ENCODE measurements at places on chromosomes 6 and 20.

DNA sequence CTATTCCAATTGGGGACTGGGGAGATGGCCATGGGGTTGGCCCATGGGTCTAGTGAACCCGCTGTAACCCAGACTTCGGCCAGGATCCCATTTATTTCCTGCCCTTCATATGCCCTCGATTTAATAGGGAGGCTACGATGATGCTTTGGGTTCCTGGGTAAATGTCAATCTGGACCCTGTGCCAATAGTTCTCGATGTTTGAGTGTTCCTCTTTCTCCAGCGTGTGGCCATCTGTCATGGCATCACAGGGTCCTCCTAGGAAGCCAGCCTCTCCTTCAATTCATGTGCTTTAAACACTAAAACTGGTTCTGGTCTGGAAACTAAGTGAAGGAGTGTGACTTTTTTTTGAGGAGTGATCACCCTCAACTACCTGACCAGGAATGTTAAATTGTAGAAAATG is 28.7 kb upstream of the ELMO2 start:
- no peak for DNase-seq

DNA sequence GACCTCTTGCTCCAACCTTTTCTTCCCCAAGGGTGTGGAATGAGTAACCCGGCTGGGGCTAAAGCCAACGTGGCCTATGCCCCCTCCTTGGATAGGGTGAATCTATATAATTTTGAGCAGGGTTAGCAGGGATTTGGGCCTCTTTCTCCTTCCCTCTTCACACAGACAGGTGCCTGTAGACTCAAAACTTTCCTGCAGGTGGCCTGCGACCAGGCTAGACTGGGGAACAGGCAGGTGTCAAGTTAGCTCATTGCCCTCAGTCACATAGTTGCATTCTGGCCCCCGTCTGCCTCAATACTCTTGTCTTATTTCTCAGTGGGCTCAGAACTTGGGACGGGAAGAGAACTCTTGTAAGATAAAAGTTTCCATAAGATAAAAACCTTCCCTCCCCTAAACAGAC is 243.0 kb downstream of the ATXN1 start:
- DNase-seq = no peak

- DNase-seq = no peak
Measured at GRCh38 chr20:43949741-43950618, 35.3 kb downstream of the TOX2 start.

- DNase-seq = no peak
Measured at GRCh38 chr20:8675896-8676295, 393.0 kb upstream of the PLCB4 start.

GRCh38 chr6:4345543-4345942 is 210.2 kb upstream of the ECI2 start:
- DNase-seq = peak; percentile 28

GRCh38 chr20:51434580-51435247 is 107.8 kb downstream of the NFATC2 start:
- no peak for DNase-seq

- peak; percentile 5 for DNase-seq
Measured at GRCh38 chr6:129490521-129491255, 219.3 kb downstream of the ARHGAP18 start.

GRCh38 chr6:95958686-95959085 is 57.1 kb upstream of the FUT9 start:
- no peak for DNase-seq

GRCh38 chr20:11943778-11944177 is 26.1 kb downstream of the BTBD3 start:
- DNase-seq = no peak

- DNase-seq = no peak
Measured at GRCh38 chr20:59214073-59214472, 50.5 kb downstream of the ZNF831 start.

DNA sequence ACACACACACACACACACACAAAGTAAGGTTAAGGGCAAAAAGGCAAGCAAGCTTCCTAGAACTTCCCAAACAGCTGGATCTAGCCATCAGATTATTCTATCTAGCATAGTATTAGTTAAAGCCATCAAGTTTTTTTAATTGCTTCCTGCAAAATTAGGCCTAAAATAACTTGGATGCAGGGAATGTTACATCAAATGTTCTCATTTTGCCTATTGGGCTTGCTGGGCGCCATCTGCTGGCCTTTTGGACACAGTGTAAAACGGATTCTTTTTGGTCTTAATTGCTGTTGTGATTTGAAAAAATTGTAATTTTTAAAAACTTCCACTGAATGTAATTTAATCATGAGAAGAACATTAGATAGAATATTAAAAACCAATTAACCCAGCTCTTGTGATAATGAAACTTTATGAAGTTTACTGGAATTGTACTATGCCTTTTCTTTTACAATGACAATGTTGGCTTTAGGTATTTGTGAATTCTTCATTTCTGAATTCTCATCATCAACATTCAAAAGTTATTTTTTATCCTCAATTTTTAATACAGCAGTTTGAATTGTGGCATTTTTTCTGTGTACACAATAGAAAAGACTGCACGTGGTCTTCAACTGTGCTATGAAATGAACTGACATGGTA is 6.8 kb downstream of the MKKS start:
- peak; percentile 33 for DNase-seq

DNA sequence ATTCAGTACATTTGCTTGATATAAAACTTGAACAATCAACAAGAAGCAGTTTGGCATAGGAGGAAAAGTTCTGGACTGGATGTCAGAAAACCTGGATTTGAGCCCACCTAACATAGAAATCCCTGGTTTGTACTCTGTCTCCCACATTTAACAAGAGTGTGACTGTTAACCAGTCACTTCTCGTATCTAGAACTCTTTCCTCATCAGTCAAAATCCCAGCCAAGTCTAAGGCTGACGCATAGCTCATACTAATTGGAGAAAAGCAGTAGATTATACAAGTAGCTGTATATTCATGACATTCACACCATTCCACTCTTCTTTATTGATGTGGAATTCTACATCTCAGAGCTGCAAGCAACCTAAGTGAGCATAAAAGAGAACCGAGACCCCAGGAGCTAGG is 222.7 kb downstream of the PHACTR1 start:
- DNase-seq = no peak

DNA sequence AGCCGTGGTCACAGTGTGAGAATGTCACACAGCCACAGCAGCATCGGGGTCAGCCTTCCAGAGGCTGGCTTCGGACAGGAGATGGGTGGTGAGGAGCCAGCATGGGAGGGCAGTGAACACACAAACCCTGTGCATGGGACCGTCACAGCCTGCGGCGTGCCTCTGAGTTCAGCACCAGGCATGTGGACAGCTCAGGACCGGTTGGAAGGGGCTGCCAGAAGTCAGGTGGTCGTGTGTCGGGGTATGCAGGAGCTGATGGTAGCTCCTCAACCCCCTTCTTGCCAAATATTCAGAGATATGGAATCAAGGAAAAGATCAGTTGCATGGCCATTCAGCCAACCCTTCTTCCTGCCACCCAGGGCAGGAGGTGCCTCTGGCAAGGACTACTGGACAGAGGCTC is 28.2 kb downstream of the MYT1 start:
- DNase-seq = no peak

DNA sequence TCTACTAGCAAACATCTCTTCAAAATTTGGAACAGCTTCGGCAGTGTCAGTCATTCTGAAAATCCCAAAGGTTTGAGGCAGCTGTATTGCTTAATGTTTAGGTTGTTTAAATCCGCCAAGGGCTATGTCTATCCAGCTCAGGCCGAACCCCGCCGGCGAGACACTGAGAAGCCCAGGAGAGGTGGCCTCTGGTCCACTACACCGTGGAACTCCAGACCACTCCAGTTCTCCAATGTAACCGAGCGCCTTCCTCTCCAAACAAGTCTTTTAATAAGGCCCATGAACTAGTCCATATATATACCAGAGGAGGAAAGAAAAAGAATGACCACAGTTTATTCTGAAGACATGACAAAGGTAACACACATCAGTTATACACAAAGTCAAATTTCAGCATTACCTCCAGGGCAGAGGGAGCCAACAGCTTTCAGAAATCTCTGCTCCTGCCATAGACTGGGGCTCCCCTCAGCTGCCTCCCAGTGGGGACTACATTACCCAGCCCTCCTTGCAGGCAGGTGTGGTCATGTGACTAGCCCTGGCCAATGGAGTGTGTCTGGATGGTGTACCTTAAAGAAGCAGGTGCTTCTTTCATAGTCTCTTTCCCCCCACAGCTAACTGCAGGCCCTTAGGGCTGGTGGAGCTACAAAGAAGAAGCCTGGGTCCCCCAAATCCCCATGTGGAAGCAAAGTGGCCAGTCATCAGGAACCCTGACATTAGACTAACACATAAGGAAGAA is at the start of gene RAMACL:
RAMACL (minus strand) TSS at position 255 of the 733 bp plus-strand sequence; CDS start at position 54, 201 bp downstream.
- peak; percentile 30 for DNase-seq

DNA sequence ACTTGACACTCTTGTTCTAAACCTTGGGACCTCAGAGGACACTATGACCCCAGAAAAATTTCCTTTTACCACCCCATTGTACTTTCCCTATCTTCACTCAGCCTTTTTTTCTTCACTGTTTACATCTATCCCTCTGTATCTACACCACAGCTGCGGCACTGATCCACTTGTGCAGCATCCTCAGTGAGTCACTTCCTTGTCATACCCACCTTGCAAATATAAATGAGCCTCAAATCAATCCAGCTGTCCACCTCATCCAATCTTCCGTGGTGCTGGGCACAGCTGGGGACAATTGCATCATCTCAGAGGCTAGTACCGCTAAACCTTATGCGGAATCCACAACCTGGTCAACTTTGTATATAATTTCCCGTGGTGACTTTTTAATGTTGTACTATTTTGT is 710.5 kb downstream of the QKI start:
- DNase-seq = no peak

DNA sequence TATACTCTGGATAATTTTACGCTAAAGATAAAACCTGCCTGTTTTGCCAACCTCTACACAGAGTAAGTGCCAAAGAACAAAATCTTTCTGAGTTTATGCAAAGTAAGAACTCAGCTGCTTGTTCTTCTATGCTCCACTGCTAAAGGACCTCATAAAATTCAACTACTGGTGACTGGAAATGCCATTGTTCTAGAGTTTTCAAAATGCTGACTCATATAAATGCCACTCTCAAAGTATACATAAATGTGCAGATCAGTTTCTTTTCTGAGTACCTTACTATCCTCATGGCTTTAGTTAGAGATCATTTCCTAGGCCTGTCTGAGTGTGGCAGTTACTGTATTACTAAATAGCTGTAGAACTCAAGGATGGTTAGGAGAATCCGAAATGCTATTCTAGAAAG is 45.6 kb downstream of the LYRM4 start:
- no peak for DNase-seq

GRCh38 chr6:148497257-148497656 is 154.6 kb downstream of the SASH1 start:
- DNase-seq = no peak

GRCh38 chr20:25207149-25207959 is 11.8 kb downstream of the ENTPD6 start:
- DNase-seq = no peak

DNA sequence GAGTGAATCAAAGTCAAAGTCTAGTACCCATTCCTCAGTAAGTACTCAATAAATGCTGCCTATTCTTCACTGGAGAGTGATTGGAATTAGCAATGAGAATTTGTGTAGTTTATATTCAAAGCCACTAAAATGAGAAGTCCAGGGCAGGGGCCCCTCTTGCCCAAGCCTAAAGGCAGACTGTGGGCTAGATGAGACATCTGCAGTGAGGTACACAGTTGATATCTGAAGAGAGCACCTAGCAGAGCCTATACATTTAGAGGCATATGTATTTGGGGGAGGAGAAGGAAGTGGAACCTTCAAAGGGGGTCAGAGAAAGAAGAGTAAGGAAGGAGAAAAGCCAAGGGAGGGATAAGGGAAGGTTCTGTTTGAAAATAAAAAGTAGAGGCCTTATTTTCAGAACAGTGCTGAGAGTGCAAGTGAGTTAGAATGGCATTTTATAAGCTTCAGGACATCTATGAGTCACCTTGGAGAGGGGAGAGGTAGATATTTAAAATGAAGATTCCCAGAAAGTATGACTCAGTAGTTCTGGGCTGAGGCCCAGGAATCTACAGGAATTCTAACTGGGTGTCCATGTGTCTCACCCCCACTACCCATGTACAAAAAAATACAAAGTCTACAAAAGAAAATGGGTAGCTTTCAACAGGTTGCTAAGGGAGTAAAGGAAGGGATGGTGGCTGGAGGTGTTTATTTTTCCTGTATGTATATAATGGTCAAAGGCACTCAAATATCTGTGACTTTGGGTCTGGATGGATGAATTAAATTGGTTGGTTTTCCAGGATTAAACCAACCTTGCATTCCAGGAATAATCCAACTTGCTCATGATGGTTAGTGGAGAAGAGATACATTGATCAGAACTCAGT is 135.1 kb downstream of the ZFP64 start:
- no peak for DNase-seq

DNA sequence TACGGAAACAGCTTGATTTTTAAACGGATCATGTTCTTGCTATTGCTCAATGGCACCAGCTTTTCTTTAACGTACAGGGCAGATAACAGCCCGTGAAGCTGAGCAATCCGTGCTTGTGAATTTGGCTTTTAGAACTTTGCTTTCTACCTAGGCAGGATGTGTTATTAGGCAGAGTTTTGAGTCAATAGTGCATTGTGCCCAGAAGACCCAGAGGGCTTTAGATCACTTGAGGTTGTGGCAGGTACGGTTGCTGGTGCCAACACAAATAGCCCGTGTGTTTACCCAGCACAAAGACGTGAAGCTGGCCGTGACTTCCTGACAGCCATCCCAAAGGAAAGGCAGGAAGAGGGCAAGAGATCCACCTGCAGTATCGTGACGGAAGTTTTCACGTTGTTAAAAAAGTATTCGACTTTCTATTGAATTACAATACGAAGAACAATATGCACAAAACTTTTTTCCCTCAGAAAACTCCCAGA is 117.4 kb upstream of the FRMD1 start:
- no peak for DNase-seq

DNA sequence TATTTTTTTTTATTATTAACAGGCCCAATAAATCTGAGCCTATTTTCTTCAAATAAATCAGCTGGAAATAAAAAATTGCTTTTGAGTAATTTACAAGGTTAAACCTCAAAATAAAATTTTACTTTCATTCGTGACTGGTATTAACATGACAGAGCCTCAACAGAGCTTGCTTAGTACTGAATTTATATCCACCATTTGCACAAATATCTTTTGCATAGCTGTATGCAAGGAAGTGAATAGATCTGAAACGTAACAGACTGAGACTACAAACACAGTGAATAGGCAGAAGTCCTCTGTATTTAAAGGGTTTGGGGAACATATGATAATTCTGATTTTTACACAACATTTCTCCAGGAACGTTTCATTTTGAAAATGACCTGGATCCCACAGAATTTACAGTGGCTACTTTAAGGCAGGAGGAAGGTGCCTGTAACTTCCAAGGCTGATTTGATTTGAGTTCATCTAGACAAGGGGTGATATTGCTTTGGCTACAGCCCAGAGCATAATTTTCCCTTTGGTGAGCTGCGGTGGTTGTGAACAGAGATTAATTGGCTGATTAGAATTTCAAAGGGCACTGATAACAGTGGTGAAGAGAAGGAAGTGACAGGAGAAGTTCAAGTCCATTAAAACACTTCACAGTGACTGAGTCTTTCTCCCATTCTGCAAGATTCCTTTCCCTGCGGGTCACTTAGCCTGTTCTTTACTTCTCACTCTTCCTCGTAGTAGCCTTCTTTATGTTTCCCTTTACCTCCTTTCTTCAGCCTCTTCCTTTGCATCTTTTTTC is 121.2 kb upstream of the SASH1 start:
- DNase-seq = no peak

- no peak for DNase-seq
Measured at GRCh38 chr6:53517021-53517420, 27.9 kb downstream of the GCLC start.

Measured in NCI-H524 (cell line).